H7 (cell line): ENCODE measurements at places on chromosomes 3 and 15. TPM values are rescaled to one million over a fixed set of nuclear protein-coding genes. Genes with fewer than 3 reads are reported as not detected.

The FAM81A gene
- 0.07 and 0.21 TPM in 2 replicates for total RNA-seq

The TUSC7 gene
- total RNA-seq: not detected in 2 replicates

The TP63 gene
- total RNA-seq: not detected in 2 replicates

The CLPX gene
- 34.2 and 58.3 TPM in 2 replicates for total RNA-seq

The FEZF2 gene
- total RNA-seq: 0.14 TPM in 1 of 2 replicates, not detected in the other

The CLDN16 gene
- 0.96 and 1.6 TPM in 2 replicates for total RNA-seq

The MORF4L1 gene
- total RNA-seq: 235 and 339 TPM in 2 replicates

The CGGBP1 gene
- total RNA-seq: 41.4 and 50.3 TPM in 2 replicates

The BFSP2 gene
- not detected in 2 replicates for total RNA-seq

The GABRB3 gene
- total RNA-seq: 89.0 and 94.5 TPM in 2 replicates

DNA sequence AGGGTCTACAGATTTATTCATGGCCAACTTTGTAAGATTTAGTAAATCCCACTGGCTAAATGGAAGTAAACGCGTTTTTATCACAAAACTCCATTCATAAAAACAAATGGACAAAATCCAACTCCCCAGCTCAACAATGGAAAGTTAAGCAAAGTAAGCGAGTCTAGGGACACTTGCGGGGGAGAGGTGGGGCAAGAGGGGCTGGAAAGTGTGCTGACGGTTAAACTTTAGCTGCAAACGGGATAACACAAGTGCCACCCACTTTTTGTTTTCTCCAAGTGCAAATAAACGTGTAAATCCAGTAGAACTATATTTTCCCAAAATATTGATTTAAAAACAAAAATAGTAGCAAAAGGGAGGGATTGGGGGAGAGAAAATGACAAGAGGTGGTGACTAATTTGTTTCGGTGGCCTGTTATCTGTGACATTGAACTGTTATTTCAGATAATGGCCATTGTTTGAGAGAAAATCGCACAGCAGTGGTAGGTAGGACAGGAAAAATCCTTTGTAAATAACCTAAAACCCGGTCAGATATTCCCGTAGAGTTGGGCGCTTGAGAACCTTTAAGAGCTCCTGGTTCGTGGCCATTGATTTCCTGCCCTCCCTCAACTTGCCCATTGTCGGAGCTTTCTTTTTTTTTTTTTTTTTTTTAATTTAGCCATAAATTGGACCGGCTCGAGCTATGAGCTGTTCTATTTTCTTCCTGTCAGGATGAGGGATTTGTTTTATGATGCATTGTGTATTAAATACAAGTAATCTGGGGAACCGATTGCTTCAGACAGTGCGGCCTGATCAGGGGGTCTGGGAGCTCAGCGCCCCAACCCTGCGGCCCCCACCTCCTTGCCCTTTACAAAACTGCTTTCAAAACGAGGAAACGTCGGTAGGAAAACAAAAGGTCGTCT lies 514.8 kb downstream of the MECOM start:
- DNase-seq: no peak

DNA sequence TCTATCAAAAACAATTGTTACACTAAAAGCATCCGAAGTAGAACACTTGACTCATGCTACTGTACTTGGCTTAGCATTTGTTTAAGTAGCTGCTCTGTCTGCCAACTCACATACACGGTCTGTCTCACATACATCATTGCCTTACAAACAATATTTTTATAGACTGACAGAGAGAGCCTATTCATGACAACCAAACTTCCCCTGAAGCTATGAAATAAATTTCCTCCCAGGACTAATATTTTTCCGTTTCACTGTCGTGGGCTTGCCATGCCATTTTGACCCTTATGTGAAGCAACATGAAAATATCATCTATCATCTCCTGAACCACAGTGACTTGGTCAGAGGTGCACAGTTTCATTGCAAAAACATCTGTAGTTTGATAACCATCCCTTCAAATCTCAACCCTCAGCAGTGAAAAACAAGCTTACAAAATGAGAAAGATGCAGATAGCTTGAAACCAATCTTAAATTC lies 66.5 kb upstream of the PYGO1 start:
- no peak for DNase-seq

DNA sequence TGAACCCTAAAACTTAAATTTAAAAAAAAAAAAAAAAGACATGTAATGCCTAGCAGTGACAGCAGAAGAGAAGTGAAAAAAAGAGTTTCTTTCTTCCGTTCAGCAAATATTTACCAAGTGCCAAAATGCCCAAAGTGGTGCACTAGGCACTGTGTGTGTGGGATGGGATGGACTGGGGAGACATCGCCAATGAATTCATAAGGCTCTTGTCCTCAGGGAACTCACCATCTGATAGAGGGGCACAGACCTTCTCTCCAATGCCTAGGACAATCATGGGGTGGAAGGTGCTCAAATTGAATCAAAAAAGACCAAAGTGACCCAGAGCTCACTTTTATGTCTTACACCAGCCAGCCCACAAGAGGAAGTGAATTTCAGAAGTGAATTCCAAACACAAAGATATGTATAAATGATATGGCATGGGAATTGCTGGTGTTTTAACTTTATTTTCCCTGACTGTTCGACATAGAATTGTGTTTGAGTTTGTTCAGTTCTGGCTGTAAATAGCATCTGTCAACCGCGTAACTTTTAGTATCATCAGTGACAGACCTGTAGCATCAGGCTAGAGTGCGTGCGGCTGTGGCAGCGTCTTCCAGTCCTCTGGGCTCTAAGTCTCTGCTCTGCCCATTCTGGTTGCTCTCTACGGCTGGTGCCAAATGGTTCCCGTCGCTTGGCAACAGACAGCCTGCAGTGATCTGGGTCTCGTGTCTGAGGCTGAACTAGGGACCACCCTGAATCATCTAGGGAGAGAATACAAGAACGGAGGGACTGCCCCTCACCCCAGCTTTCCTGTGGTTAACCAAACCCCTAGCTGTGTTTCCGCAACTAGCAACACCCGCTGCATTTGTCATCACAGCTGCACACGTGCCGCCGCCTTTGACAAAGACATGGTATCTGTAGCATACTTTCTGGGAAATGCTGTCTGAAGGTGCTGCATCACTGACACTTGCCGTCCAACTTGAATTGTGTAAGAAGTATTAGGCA lies 154.0 kb upstream of the THBS1 start:
- DNase-seq: no peak

- no peak for DNase-seq
These were observed 168.8 kb downstream of the POLR2M start for GRCh38 chr15:57875347-57875746.

DNA sequence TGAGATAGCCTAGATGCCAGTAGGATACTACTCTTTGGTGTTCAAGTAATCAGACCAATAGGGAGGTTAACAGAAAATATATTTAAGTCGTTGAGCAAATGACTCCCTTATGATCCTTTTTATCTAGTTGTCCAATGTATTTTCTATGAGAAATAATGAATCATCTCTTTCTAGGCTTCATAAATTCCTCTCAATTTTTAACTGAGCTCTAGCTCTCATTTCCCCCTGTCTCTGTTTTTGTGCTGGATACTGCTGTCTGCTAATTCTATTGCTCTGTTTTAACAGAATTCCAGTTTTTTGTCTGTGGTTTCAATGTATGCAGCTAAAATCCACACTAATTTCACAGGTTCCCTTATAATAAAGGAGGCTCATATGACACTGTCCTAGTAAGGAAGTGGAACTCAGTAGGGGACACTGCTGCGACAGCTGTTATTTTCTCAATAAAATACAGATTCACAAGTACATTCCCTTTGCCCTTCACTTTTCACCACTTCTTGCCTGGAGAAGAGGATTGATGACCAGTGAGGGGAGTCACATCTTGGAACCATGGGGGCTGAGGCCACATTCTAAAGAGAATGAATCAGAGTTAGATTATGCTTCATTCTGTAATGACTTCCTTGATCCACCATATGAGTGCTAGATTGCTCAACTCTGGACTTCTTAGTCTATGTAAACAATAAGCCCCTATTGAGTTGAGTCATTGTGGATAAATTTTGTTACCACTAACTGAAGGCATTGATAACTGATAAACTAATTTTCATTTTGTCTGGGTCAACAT lies 558.7 kb upstream of the KCNMB2 start:
- no peak for DNase-seq

- no peak for DNase-seq
These were observed 11.5 kb downstream of the RASGRP1 start for GRCh38 chr15:38553071-38553470.

GRCh38 chr3:144843099-144843498 lies 871.5 kb downstream of the DIPK2A start:
- no peak for DNase-seq

DNA sequence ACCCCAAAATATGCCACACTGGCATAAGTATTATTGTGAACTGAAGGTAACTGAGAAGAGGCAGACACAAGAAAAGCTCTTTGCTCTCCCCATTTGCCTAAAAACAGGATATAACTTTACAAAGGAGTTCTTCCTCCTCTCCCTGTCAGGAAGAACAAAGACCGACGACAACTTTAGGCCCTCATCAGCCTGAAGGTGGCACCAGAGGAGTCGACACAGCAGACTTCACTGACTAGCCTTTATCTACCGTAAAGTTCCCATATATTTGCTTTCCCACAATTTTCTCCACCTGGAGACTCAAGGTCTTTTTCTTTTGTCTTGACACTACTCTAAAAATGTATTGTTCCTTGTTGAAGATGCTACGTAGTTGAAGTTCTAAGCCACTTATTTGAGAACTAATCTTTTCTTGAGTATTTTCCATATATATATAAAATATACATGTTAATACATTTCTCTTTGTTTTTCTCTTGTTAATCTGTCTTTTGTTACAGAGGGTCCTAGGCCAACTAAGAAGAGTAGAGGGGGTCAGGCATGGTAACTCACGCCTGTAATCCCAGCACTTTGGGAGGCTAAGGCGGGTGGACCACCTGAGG lies 16.2 kb upstream of the XIRP1 start:
- DNase-seq: peak; percentile 67

GRCh38 chr3:53842436-53843194 lies 3.6 kb downstream of the CHDH start:
- DNase-seq: peak; percentile 67

DNA sequence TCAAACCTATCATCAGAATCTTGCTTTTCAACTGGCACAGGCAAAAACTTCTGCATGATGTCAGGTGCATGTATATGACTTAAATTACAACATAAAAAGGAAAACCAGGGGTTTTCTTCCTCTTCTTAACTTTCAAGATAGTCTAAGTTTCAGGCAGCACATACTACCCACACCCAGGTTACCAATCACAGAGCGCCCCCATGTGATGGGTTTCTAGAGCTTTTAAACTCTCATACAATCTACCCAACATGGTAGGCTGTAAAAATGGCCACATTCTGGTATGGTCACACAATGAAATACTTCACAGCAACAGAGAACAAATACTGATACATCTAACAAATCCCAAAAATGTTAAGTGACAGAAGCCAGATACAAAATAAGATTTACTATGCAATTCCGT lies 7.4 kb downstream of the MESD start:
- no peak for DNase-seq

DNA sequence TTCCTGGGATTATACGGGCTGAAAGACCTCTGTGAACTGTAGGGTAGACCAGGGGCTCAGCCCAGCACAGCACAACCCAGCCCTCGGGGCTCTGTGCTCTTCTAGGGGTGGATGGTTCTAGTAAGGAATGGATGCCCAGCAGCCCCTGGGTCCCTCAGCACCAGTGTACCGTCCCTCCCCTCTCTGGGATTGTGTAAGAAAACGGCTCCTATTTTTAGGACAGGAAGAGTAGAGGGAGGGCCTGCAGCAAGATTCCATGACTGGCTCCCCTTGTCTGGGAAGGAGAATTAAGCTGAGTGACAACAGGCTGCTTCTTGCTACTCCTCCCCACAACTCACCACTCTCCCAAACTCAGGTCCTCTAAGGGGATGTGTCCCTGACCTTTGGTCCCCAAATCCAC lies 270.8 kb upstream of the TOPAZ1 start:
- no peak for DNase-seq

- no peak for DNase-seq
These were observed 181.0 kb upstream of the PPP2R3A start for GRCh38 chr3:135784557-135784956.

GRCh38 chr3:126957776-126958637 lies 24.9 kb upstream of the PLXNA1 start:
- no peak for DNase-seq

- DNase-seq: no peak
These were observed 55.2 kb downstream of the PCSK6 start for GRCh38 chr15:101434032-101434920.

DNA sequence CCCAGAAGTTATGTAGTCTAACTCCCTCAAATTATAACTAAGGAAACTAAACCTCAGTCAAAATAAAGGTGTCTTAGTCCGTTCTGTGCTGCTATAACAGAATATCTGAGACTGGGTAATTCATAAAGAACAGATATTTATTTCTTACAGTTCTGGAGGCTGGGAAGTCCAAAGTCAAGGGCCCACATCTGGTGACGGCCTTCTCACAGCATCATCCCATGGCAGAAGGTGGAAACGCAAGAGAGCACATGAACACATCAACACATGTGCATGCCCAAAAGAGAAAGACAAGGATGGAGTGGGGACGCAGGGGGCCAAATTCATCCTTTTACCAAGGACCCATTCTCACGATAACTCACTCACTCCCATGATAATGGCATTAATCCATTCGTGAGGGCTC lies 73.1 kb downstream of the PCOLCE2 start:
- no peak for DNase-seq

GRCh38 chr15:25811481-25811906 lies 51.6 kb downstream of the ATP10A start:
- no peak for DNase-seq

DNA sequence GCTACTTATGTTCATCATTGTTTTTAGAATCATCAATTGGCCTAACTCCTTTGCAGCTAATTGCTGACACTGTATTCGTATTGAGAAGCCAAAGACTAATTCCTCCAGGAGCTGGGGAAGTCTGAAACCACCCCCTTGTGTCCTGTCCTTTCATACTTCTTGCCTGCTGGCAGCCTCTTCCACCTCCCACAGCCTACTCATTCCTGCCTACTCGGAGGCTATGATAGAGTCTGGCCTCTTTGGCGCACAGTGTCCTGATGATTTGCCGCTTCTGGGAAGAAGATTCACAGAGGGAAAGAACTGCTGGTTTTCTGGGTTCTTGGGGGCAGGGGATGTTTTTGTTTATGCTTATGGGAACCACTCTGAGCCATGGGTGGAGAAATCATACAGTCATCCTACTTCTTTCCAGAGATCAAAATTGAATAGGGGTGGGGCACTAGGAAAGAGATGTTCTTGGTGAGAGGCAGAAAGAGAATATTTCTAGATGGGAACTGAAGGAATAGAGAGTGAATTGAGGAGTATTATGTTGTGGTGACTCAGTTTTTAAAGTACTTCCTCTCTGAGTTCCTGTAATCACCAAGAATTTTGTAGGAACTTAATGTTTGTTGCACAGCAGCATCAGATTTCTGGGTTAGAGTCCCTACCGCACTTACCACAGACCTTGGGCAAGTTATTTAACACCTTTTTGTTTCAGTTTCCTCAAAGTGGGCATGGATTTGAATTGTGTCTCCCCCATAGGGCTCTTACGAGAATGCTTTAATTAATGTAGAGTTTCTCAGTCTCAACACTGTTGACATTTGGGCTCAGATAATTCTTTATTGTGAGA lies 22.1 kb upstream of the SCAANT1 start:
- DNase-seq: peak; percentile 21

GRCh38 chr3:134860141-134860540 lies 65.1 kb downstream of the EPHB1 start:
- DNase-seq: no peak
